Aorta (tissue), 5 donors: ENCODE measurements at places on chromosomes 4 and X. TPM values are rescaled to one million over a fixed set of nuclear protein-coding genes. Genes with fewer than 3 reads are reported as not detected.

- DNase-seq = no peak
These were observed 87.4 kb downstream of the SMIM20 start for GRCh38 chr4:26001413-26001812.

- no peak for DNase-seq
These were observed 27.8 kb upstream of the WDFY3 start for GRCh38 chr4:84994280-84994679.

Gene FRMD7
- 1.0 TPM for polyA plus RNA-seq

GRCh38 chr4:152172146-152172545 lies 363.7 kb downstream of the FBXW7 start:
- no peak for DNase-seq

Gene IL2RG
- polyA plus RNA-seq = 7.6 TPM

GRCh38 chr4:19372390-19372789 lies 879.3 kb upstream of the SLIT2 start:
- no peak for DNase-seq

Gene SLC6A14
- polyA plus RNA-seq = 0.03 TPM

DNA sequence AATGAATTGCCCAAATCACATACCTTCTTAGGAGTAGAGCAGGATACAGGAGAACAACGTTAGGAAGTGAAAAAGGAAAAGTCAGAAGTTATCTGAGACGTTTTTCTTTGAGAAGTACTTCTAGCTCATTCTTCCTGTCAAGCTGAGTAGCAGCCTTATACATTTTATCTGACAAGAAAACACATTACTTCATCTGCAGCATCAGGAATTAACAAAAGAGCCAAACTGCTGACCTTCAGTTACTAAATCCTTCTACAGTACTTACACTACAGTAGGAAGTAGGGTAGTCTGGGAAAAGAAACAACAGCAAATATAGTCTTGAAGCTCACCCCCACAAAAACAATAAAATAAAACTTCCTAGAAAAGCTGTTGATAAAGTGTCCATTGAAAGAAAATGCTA lies 57.0 kb downstream of the ATP11C start:
- no peak for DNase-seq
